IMR-90 (cell line): ENCODE measurements at places on chromosomes 11 and 22. TPM values are rescaled to one million over a fixed set of nuclear protein-coding genes. Genes with fewer than 3 reads are reported as not detected.

GRCh38 chr22:27443306-27443705 is 358.2 kb downstream of the MN1 start:
- DNase-seq = no peak
- H3K27me3 ChIP-seq = peaks cover 39% of the 10 kb centered on the region
- H3K4me1 ChIP-seq = no peaks in the 10 kb centered on the region
- no peaks in the 10 kb centered on the region for H3K36me3 ChIP-seq
- H3K27ac ChIP-seq = no peak overlapping the region
- no peak overlapping the region for H3K4me3 ChIP-seq

ARHGAP8 gene
- 0.18 and 0.28 TPM in 2 replicates for total RNA-seq

GRCh38 chr11:58656348-58656747 is 33.9 kb downstream of the CNTF start:
- no peaks in the 10 kb centered on the region for H3K27me3 ChIP-seq
- no peak overlapping the region for H3K27ac ChIP-seq
- no peak overlapping the region for H3K4me3 ChIP-seq

DNA sequence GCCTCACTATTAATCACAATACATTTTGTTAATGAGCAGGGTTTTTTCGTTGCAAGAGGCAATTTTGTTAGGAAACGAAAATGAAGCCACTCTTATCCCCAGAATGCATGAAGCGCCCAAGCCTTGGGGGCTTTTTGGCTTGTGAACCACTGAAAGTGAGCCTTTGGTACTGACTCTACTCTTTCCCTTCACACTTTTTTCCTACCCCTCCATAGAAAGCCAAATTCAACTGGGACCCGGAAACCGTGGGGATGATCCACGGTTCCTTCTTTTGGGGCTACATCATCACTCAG is 4.8 kb downstream of the SLC17A6 start:
- no peaks in the 10 kb centered on the region for H3K36me3 ChIP-seq
- no peak for DNase-seq
- H3K4me1 ChIP-seq = no peaks in the 10 kb centered on the region
- H3K27me3 ChIP-seq = peaks cover 37% of the 10 kb centered on the region
- H3K4me3 ChIP-seq = no peak overlapping the region
- H3K27ac ChIP-seq = no peak overlapping the region

ANO1 gene
- 4.1 and 4.4 TPM in 2 replicates for total RNA-seq

- no peaks in the 10 kb centered on the region for H3K27me3 ChIP-seq
- H3K27ac ChIP-seq = peak overlapping the region; percentile 20; the same call in 1 of the 2 replicates
- DNase-seq = no peak
- H3K4me1 ChIP-seq = peaks cover 5% of the 10 kb centered on the region; the same call in 1 of the 2 replicates
Observed at GRCh38 chr11:665062-665703, 28.1 kb downstream of the DRD4 start.

GRCh38 chr11:86743223-86744118 is 56.9 kb upstream of the PRSS23 start:
- no peak overlapping the region for H3K4me3 ChIP-seq
- peak; percentile 99 for DNase-seq
- no peaks in the 10 kb centered on the region for H3K27me3 ChIP-seq
- no peaks in the 10 kb centered on the region for H3K36me3 ChIP-seq
- peak overlapping the region; percentile 75 for H3K27ac ChIP-seq

DNA sequence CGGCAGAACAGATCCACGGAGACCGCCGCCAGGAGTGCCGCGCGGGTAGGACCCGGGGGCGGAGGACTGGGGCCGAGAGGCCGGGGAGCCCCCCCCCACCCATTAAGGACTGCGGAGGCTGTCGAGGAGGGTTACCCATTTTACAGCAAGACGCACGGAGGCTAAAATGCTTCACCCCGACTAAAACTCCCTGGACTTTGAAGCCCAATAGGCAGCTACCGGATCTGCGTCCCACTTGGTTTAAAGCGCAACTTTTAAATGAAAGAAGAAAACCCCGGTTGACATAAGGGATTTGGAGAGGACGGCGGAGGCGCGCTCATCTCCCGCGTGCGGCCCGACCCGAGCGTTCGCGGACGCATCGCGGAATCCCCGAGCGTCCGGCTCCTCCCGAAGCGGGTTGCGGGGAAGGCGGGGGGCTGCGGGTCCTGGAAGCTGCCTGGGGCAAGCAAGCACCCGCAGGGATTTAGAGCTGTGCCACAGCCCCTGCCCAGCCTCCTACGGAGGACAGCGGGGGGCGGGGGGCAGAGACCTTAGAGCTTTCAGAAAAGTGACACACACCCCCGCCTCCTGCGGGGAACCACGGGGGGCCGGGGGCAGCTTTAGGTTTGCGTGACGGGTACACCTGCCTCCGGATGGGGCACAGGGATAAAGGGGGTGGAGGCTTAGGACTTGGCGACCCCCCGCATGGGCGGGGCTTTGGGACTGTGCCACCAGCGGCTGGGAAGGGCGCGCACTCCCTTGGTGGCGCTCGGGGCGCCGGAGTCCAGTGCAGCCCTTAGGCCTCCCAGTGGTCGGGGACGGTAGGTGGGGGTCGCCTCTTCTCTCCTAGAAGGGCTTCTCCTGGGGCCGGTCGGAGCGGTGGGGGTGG is 760 bp upstream of the CELSR1 start:
- peaks cover 3% of the 10 kb centered on the region; the same call in 1 of the 2 replicates for H3K4me1 ChIP-seq
- no peaks in the 10 kb centered on the region for H3K36me3 ChIP-seq
- H3K4me3 ChIP-seq = peak overlapping the region; percentile 9
- H3K27ac ChIP-seq = no peak overlapping the region

GRCh38 chr11:61930933-61931332 is 13.6 kb upstream of the RAB3IL1 start:
- peaks cover 11% of the 10 kb centered on the region for H3K27me3 ChIP-seq
- H3K27ac ChIP-seq = no peak overlapping the region
- no peaks in the 10 kb centered on the region for H3K36me3 ChIP-seq
- H3K4me3 ChIP-seq = no peak overlapping the region
- H3K4me1 ChIP-seq = 0 out of 2 replicates have a peak, but pooled peaks cover 2% of the 10 kb centered on the region

C1QTNF4 gene
- under 0.01 TPM in 1 of 2 replicates, not detected in the other for total RNA-seq

DNA sequence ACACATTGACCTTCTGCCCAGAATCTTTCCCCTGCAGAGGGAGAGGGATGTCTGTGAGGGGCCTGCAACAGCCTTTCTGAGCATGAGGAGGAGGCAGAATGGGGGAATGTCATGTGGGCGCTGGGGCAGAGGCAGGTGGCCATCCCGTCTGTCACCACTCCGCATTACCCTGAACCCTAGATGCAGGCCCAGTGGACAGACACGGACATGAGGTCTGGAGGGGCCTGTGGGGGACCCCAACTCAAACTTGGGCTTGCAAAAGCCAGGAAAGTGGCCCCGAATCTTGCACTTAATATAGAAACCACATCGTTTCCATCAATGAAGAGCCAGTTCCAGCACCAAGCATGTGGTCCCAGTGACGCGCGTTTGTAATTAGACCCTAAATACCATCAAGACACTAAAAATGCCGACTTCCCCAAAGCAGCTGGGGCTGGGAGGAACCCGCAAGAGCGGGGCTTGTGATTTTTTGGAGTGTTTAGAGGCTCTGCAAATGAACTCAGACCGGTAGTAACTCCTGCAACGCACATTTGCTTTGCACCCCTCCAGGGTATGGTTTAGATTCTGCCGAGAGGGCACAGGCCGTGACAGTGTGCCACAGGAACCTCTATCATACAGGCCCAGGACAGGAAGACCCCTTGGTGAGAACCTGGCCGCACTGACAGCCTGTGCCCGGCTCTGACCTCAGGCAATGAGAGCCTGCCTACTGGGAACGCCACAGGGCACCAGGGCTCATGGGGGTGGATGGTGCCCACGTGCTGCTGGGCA is 109.3 kb downstream of the CTTN start:
- peaks cover 3% of the 10 kb centered on the region; the same call in 1 of the 2 replicates for H3K27me3 ChIP-seq
- no peak overlapping the region for H3K27ac ChIP-seq
- H3K36me3 ChIP-seq = no peaks in the 10 kb centered on the region
- DNase-seq = no peak

- H3K27ac ChIP-seq = no peak within 1 kb of the TSS
- no peak for DNase-seq
- no peaks in the 10 kb centered on the region for H3K36me3 ChIP-seq
- H3K4me3 ChIP-seq = peak within 1 kb of the TSS; percentile 21
Observed at GRCh38 chr11:17388609-17389210, at the start of gene KCNJ11. TSS of gene KCNJ11 (minus strand) at chr11:17388659. CDS start at chr11:17388091, 568 bp downstream.

DNA sequence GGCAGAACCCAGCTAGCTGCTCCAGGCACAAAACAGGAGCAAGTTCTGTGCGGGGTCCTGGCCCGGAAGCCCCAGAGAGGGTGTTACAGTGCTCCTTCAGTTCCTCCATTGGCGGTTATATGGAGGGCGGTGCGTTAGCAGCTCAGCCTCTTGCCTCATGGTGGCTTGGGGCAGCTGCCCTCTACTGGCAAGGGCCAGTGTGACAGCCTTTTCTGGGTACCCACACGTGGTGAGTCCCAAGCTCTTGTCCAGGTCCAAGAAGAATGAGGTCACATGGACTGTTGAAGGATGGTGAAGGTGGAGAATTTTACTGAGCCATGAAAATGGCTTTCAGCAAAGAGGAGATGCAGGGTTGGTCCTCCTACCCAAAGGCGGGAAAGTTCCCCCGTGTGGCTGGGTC is 100.5 kb downstream of the WT1 start:
- H3K4me1 ChIP-seq = no peaks in the 10 kb centered on the region
- peaks cover 7% of the 10 kb centered on the region for H3K27me3 ChIP-seq
- H3K27ac ChIP-seq = no peak overlapping the region
- no peaks in the 10 kb centered on the region for H3K36me3 ChIP-seq

DNA sequence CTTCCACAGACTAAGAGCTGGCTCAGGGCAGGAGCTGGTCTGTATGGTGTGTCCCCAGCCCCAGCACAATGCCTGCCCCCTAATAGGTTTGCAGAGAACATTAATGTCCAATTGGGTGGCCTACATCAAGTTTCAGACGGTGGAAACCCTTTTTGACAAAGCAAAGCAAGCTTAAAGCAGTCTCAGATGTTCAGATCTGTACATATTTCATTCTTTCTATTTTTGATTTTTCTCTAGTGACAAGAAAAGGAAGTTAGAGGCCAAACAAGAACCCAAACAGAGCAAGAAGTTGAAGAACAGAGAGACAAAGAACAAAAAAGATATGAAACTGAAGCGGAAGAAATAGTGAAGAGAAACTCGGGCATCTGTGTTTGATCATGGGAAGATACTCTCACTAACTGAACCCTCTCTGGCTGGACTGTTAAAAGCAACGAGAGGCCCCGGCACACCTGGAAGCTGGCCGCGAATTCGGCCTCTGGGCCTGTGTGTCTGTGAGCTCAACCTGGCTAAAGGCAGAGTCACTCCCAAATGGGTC is 40.5 kb downstream of the NAT10 start:
- DNase-seq = no peak
- H3K36me3 ChIP-seq = peaks cover 68% of the 10 kb centered on the region
- no peak overlapping the region for H3K4me3 ChIP-seq

DNA sequence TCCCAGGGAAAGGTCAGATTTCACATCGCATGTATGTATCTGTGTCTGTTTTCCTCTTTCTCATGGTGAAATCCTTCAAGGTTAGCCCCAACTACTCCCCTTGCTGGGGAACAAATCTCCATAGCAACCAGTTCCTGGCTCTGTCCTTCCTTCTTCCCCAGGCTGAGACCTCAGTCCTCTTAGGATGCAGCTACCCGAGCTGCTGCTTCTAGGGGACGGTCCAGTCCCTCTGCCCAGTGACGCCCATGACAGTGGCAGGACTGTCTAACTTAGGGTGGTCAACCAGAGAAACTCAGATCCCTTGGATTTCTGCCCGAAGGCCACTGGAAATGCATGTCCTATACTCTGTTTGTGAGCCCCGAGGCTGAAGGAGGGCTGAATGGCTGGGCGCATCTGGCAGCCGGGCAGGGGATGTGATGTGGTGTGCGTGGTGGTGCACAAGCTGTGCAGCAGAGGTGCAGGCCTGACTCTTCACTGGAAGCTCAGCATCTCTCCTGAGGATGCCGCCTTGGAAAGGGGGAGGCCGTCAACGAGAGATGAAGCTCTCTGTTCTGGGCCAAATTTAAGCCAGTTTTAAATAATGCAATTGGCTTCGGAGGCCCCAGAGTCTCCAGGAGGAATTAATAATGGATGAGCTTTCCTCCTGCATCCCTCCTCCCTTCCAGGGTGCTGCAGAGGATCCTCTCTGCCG is 118.7 kb upstream of the B3GAT1 start:
- no peaks in the 10 kb centered on the region for H3K27me3 ChIP-seq
- no peak for DNase-seq
- no peak overlapping the region for H3K4me3 ChIP-seq

- no peak for DNase-seq
- H3K27ac ChIP-seq = no peak within 1 kb of the TSS
- no peaks in the 10 kb centered on the region for H3K36me3 ChIP-seq
Observed at GRCh38 chr11:93850594-93851018, at the start of gene VSTM5. TSS of gene VSTM5 (minus strand) at chr11:93850618. CDS start at chr11:93850502, 116 bp downstream.

OR52J3 gene
- not detected in 2 replicates for total RNA-seq

- no peaks in the 10 kb centered on the region for H3K4me1 ChIP-seq
- H3K36me3 ChIP-seq = no peaks in the 10 kb centered on the region
- H3K27me3 ChIP-seq = peaks cover 12% of the 10 kb centered on the region
Observed at GRCh38 chr22:39448205-39449054, 8.4 kb upstream of the MGAT3 start.

BRSK2 gene
- under 0.01 and 0.18 TPM in 2 replicates for total RNA-seq

GPHA2 gene
- total RNA-seq = not detected in 2 replicates

C22orf23 gene
- 0.28 and 0.54 TPM in 2 replicates for total RNA-seq

- peaks cover 25% of the 10 kb centered on the region for H3K27me3 ChIP-seq
- no peak overlapping the region for H3K4me3 ChIP-seq
- H3K36me3 ChIP-seq = no peaks in the 10 kb centered on the region
- no peak overlapping the region for H3K27ac ChIP-seq
- H3K4me1 ChIP-seq = no peaks in the 10 kb centered on the region
- DNase-seq = no peak
Observed at GRCh38 chr11:123704341-123704740, 37.1 kb downstream of the ZNF202 start.

DNA sequence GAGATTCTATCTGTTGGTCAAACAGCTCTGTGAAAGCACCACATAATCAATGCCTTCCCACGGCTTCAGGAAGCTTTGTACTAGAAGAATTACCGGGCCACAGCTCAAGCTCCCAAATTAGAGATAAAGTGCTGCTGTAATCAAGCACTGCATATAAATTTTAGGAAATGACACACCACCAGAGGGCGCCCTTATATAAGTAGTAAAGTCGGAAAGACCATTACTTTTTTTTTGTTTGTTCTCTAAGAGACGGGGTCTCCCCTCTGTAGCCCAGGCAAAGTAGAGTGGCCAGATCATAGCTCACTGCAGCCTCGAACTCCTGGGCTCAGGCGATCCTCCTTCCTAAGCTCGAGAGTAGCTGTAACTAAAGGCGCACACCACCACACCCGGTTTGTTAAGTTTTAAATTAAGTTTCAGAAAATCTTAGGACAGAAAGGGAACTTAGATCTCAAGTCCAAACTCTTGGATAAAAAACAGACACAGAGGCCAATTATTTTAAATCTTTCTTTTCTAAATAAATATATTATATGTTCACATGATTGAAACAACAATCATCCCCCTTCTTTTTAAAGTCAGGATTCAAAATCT is 32.6 kb downstream of the PRCP start:
- H3K27ac ChIP-seq = no peak overlapping the region
- H3K4me3 ChIP-seq = peak overlapping the region; percentile 29; the same call in 1 of the 2 replicates
- H3K27me3 ChIP-seq = no peaks in the 10 kb centered on the region
- DNase-seq = peak; percentile 76

- no peak for DNase-seq
- no peaks in the 10 kb centered on the region for H3K4me1 ChIP-seq
- no peak overlapping the region for H3K27ac ChIP-seq
- peaks cover 61% of the 10 kb centered on the region for H3K27me3 ChIP-seq
Observed at GRCh38 chr22:49849161-49850020, 4.3 kb upstream of the ZBED4 start.
